BJ (cell line): ENCODE measurements at places on chromosomes 16 and 17.

DNA sequence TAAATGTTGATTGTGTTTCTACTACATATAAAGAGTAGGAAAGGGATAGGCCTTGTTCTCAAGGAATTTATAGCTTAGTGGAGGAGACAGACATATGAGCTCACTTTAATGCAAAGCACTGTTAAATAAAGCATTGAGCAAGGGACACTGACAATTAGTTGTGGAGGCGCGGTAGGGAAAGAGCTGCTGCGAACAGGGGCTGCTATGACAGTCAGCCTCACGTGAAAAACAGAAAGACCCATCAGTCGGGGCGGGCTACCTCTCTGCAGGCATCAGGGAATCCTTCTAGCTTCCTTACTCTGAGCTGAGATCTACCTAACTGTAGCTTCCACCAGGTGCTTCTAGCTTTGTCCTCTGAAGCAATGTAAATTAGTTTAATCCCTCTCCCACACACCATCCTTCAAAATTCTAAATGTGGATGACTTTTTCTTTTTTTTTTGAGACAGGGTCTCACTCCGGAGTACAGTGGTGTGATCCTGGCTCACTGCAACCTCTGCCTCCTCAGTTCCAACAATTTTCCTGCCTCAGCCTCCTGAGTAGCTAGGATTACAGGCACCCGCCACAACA is 129.9 kb upstream of the ZFHX3 start:
- DNase-seq, result no peak

DNA sequence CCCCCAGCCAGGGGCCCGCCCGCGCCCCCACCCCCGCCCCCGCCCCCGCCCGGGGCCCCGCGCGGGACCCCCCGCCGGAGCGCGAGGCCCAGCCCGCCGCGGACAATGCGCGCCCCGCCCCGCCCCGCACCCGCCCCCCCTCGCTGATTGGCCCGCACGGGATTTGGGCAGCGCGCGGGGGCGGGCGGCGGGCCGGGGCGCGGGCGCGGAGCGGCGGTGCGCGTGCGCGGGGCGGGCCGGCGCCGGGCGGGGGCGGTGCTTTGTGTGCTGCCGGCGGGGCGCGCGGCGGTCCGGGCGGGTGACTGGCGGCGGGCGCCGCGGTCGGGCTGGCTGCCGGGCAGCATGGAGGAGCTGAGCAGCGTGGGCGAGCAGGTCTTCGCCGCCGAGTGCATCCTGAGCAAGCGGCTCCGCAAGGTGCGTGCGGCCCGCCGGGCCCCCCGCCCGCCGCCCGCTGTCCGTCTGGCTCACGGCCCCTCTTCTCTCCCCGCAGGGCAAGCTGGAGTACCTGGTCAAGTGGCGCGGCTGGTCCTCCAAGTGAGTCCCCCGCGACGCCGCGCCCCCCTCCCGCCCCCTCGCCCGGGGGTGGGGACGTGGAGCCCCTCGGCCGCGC is at the start of gene CBX2:
TSS of gene CBX2 (plus strand) at position 255 of the 610 bp plus-strand sequence. CDS start at position 343, 88 bp downstream.
- no peak for DNase-seq

- no peak for DNase-seq
These were observed 9.2 kb downstream of the RAB40C start for GRCh38 chr16:598823-599739.

- no peak for DNase-seq
These were observed 4.6 kb downstream of the TEN1 start for GRCh38 chr17:75983501-75984181.

- DNase-seq, result no peak
These were observed 13.5 kb downstream of the NPRL3 start for GRCh38 chr16:125011-125410.

- no peak for DNase-seq
These were observed 38.0 kb downstream of the ARHGAP17 start for GRCh38 chr16:24976971-24977677.

DNA sequence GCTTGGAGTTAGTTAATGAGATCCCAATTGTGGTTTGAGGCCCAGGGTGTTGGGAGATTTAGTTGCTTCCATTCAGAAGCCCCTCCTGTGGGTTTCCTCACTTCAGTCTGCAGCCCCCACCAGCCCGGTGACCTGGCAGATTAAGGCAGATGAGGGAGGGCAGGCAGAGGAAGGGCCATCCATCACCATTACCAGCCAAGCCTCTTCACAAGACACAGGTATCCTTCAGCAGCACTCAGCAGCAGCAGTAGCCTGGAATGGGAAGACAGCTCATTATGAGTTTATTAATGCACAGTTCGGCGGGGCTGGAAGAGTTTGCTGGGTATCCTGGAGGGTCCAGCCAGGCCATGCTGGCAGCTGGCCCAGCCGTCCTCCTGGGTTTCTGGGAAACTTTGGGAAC is 90.0 kb upstream of the GPRC5B start:
- DNase-seq, result no peak

GRCh38 chr16:2156849-2157224 is 1.3 kb downstream of the TRAF7 start:
- no peak for DNase-seq

DNA sequence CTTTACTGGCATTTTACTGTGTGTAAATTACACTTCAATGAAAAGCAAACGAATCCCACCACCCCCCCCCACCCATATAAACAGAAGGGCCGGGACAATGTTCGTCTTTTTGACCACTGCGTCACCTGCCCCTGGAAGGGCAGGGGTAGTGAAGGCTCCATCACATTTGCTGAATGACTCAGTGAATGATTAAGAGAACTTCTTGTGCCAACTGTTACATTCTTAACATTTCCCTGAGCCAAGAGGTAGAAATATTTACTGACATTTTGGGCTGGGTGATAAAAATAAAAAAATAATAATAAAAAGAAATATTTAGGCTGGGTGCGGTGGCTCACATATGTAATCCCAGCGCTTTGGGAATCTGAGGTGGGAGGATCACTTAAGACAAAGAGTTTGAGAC is 24.1 kb downstream of the C16orf96 start:
- DNase-seq, result no peak

- DNase-seq, result peak; percentile 68
These were observed 67.8 kb downstream of the BMERB1 start for GRCh38 chr16:15502041-15502725.

DNA sequence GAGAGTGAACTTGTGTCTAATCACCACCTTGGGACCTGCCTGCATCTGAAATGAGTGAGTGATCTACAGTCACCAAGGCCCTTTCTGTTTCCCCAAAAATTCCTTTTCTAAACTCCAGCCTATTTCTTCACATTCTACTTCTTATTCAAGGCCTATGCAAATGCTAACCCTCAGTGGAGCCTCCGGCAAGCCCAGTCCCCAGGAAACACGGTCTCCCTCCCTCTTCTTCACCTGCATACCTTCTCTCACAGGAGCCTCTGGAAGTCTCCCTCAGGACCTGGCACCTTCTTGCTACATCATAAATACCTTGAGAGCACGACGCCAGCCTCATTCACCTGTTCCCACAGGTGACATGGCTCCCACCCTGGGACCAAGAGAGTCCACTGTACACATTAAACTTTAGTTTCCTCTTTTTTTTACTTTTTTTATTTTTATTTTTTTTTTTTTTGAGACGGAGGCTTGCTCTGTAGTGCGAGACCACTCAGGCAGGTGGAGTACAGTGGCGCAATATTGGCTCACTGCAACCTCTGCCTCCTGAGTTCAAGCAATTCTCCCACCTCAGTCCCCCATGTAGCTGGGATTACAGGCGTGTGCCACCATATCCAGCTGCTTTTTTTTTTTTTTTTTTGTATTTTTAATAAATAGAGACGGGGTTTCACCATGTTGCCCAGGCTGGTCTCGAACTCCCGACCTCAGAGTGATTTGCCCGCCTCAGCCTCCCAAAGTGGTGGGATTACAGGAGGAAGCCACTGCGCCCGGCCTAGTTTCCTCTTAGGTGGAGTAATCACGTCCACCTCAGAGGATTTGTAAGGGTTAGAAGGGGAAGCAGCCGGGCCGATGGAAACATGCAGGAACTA is 97.3 kb downstream of the ANKRD11 start:
- DNase-seq, result no peak

DNA sequence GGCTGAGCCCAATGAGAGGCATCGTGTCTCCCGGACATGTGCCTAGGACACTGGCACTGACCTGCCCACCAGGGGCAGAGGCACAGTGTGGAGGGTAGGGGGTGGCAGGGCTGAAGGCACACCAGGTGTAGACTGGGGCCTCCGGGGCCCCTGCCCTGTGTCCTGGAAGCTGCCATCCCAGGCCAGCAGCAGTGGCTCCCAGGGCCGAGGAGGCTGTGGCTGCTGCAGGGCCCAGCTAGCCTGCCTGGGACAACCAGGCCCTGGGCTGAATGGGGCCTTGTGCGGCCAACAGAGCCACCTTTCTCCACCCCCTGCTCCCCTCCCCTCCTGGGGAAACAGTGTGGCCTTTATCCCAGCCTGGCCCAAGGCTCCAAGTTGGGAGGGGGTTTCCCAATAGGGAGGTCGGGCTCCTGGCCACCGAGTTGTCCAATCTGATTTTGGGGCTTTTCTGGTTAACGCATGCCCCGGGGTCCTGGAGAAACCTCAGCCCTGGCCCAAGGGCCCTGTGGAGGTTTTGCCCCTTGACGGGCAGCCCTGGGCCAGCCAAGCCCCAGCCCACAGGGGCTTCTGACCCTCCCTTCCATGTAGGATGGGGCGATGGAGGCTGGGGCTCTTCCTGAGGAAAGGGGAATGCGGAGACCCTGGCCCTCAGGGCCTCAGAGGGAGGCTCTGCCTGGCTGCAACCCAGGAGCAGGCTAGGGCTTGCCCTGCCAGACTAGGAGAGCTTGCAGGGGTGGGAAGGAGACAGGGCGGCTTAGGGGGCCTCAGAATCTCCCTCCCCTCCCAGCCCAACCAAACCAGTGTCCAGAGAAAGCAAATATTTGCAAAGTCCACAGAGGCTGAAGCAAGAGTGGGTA is 4.2 kb downstream of the MTSS2 start:
- DNase-seq, result no peak

DNA sequence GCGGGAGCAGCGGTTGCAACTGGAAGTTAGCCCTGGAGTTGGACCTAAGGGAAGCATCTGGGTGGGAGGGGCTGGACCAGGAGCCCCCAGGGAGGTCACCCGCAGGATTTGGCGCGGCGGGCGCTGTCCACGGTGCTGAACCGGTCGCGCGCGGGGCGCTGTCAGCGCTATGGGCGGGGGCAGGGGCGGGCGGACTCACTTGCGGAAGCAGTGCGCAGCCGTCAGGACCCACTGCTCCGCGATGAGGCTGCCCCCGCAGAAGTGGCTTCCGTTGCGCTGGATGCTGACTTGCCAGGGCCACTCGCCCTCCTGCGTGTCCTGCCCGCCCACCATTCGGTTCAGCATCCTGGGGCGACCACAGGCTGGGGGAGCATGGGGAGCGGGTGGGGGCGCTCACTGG is 4.5 kb downstream of the PRSS27 start:
- DNase-seq, result no peak

DNA sequence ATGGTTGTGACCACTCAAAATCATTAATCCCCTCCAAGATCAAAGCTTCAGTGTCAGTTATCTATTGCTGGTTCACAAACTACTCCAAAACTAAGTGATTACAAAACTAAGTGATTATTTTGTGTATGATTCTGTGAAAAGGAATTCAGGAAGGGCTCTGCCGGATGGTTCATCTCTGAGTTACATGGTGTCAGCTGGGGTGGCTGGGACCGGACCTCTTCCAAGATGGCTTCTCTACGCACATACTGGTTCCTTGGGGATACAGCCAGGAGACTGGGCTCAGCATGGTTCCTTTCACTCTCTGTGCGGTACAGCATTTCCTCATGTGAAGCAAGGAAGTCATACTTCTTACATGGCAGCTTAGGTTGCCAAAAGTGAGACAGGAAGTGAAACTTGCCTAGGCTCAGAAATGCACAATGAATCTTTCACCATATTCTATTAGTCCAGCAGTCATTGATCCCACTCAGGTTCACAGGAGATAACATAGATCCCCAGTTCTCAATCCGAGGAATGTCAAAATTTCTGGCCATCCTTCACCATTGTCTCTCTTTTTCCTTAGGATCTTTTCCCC is 97.9 kb upstream of the IRX6 start:
- DNase-seq, result no peak
